ENCODE measurements at places on chromosomes 12 and 14. TPM values are rescaled to one million over a fixed set of nuclear protein-coding genes. Genes with fewer than 3 reads are reported as not detected.

TMEM132C gene
- polyA plus RNA-seq, result 3.6 TPM

PPP1R1A gene
- 48.8 TPM for polyA plus RNA-seq

DNA sequence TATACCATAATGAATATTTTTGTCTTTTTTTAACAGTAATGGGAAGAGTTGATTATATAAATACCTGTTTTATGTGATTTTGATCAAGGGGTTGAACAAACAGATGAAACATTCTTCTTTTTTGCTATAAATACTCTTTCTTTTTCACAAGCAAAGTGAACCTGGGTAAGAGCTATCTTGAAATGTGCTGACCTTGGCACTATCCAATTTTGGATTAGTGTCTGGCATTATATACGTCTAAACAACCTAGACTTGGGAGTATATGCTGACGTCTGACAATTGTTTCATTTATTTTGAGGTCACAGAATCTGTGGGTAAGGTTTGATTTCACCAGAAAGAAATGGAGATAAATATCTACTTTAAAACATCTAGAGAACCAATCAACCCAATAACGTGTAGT, 716.0 kb upstream of the STXBP6 start:
- no peak for DNase-seq

- DNase-seq, result no peak
These were observed 767 bp upstream of the KCNMB4 start for GRCh38 chr12:70365398-70365647.

DNA sequence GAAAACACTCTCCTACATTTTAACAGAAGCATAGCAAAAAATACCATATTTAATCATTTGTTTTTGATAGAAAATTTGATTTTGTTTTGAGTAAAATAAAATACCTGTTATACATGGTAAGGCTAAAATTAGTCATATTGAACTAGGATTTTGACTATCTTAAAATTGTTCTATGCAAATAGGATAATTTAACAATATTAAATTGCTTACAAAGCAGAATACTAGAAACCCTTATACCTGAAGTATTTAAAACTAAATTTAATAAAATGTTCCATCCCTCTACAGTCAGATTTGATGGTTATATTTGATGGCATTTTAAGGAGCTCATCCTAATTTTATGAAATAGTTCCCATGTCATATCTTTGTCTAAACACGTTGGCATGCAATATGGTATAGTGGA, 323.2 kb downstream of the GPHN start:
- no peak for DNase-seq

DNA sequence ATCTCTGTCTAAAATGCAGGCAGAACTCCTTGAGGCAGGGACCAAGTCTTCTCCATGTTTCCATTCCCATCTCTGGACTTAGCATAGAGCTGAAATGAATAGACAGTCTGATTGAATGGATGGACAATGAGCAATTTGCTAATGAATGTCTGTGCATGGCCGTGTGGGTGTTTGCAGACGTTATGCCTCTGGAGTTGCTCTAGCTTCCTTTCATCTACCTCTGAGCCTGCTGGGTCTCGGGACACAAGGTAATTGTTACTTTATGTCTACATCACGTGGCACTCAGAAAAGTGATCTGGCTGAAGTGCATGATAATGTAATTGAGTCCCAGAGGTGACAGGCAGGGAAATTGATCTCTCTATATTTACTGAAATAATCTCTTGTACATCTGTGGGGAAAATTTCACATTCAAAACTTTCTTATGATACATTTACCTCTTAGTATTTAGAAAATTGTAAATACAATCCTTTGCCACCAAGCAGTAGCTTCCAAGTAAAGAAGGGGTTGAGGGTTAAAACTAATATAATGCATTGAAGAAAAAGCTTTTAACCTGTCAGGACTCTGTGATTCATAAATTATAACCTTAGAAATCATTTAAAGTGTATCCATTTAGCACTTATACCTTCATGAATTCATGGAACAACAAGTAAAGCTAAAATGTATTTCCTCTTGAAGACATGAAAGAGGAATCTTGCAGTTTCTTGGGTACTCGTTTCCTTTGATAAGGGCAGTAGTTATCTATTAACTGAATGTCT, 424.1 kb downstream of the APAF1 start:
- no peak for DNase-seq

DNA sequence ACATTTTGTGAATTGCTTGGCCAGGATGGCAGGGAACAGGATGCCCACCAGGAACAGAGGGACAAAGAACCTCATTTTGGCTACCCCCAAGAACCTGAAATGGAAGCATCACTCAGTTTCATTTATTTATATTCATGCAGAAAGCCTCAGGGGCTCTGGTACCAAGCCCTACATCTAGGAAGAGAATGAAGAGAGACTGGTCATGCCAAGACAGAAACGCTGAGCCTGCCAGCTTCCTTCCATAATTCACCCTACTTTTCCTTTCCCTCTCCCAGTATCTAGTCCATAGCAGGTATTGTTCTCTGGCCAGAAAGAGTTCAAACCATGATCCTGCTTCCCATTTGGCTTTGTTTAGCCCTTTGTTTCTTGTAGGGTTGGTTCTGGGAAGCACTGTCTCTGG, at the start of gene LALBA:
TSS of gene LALBA (minus strand) at position 101 of the 400 bp plus-strand sequence. CDS start at position 75, 26 bp downstream.
- DNase-seq, result no peak

DNA sequence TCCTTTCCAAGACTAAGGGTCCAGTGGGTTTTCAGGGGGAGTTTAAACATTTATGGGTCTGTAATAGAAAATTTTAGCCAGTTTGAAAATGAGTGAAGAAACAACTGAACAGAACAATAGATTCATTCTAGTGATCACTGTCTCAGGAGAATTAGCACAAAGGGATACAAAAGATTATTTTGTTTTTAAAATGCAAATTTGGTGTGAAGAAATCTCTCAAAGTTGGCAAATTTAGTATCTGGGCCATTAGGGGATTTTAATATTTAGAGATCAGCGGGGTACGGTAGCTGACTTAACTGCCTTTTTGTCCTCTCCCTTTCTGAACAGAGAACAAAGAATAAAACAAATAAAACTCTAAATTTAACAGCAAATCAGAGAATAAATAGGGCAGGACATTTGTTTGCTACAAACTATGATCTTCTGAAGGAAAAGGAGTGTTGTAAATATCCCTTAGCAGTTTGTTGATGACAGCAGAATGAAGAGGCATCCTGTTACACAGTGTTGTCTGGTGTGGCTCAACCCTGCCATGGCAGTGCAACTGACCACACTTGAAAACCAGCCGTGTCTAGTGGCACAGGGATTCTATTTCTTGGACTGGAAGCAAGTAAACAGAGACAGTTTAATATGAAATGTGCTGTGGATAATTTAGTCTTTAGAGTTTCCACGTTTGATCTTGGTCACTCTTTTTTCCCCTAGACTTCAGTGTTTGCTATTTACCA, 46.3 kb upstream of the LRTM2 start:
- no peak for DNase-seq

GRCh38 chr14:64736271-64737169, 32.3 kb downstream of the PLEKHG3 start:
- no peak for DNase-seq

DNA sequence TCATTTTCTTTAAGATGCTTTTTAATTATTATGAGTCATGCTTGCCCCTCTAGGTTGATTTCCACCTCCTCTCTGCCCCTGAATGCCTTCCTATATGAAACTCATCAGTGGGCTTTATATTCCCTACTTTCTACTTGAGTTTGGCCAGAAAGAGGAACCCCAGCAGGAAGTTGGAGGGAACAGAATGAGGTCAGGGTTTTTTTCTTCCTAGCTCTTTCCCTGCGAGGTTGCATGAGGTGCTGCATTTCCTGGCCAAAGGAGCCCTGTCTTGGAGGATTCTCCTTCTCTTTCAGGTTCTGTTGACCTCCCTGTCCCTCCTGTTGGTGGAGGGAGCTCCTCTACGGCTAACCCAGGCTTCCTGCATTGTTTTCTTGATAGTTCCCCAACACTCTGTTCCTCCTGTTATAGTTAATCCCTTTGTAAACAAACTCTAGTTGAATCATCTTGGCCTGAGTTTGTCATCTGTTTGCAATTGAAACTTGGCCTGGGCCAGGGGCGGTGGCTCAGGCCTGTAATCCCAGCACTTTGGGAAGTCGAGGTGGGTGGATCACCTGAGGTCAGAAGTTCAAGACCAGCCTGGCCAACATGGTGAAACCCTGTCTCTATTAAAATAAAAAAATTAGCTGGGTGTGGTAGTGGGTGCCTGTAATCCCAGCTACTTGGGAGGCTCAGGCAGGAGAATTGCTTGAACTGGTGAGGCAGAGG, 15.3 kb upstream of the SPIC start:
- DNase-seq, result no peak
